Vagina (tissue), 2 donors: ENCODE measurements at places on chromosomes 1 and 21.

GRCh38 chr21:39007532-39007931 lies 175.7 kb downstream of the PSMG1 start:
- no peak for DNase-seq

GRCh38 chr1:25796811-25797458 lies 3.1 kb upstream of the SELENON start:
- DNase-seq = no peak

DNA sequence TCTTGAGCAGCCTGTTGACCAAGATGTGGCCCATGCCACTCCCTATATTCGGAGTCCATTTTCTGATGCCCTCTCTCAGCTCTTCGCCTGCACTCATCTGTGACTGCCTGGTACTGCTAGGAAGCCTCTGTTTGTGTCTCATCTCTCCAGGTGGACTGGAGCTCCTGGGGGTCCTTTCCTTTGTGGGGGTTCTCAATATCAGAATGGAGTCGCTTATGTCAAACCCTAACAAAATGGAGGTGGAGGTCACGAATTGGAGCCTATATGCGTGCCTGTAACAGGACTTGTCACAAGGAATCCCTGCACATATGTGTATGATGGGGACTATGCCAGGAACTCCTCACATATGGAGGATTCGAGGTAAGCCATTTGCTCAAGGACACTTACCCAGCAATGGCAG lies 46.7 kb upstream of the ATP5PO start:
- peak; percentile 49 for DNase-seq

- no peak for DNase-seq
Measured at GRCh38 chr1:245213066-245213831, 58.5 kb downstream of the KIF26B start.

GRCh38 chr1:205304695-205305070 lies 16.9 kb downstream of the NUAK2 start:
- no peak for DNase-seq

DNA sequence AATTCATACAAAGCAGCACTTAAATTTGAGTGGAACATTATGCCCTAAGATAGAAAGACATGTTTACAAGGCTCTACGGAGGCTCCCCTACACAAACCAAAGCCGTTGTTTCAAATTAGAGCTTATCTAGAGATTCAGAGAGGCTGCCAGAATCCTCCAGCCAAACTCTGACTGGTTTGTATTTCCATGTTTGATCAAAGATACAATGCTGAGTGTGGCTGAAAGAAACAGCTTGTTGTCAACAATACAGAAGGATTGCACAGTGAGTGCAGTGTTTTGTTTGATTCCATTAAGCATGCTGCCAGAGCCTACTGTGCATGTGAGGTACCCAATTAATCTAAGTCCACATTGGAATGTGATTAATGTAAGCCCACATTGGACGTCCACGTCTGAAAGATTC lies 402.7 kb downstream of the DISC1 start:
- DNase-seq = no peak

DNA sequence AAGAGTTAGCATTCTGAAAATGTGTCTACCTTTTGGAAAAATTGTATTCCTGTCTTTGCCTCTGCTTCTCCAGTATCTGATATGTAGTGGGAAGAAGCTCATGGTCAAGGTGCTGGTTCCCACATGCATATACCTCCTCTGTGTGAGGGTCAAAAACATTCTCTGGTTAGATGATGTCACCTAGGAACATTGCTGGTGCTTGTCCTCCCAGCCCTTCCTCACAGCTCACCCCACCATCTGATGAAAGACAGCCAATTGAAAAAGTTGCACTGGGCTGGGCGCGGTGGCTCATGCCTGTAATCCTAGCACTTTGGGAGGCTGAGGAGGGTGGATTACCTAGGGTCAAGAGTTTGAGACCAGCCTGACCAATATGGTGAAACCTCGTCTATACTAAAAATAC lies 154.4 kb downstream of the NR5A2 start:
- no peak for DNase-seq

- no peak for DNase-seq
Measured at GRCh38 chr1:197725044-197725443, 50.2 kb downstream of the DENND1B start.
